ENCODE measurements at places on chromosomes 4 and X.

- no peak for DNase-seq
Observed at GRCh38 chrX:14027036-14027435, 2.7 kb downstream of the GEMIN8 start.

- DNase-seq: no peak
Observed at GRCh38 chrX:148417934-148418333, 82.5 kb upstream of the AFF2 start.

- no peak for DNase-seq
Observed at GRCh38 chr4:64272432-64272831, 136.8 kb downstream of the TECRL start.

- no peak for DNase-seq
Observed at GRCh38 chrX:57353472-57354132, 67.1 kb downstream of the FAAH2 start.

DNA sequence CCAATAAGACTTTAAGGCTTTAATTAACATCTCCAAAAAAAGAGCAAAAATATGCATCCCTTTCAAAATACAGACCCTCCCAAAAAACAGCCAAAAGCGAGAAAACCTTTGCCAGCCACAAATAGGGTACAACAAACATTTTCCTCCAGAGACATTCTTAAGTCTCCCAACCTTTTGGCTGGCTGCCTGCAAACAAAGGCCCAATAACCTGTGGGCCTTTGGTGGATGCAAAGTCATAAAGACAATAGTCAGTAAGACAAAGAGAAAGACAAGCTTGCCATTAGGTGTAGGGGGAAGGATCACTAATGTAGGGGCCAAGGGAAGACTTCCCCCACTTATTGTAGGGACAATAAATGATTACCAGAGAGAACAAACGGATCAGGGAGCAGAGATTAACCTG, 215.5 kb upstream of the ZFP42 start:
- DNase-seq: no peak

DNA sequence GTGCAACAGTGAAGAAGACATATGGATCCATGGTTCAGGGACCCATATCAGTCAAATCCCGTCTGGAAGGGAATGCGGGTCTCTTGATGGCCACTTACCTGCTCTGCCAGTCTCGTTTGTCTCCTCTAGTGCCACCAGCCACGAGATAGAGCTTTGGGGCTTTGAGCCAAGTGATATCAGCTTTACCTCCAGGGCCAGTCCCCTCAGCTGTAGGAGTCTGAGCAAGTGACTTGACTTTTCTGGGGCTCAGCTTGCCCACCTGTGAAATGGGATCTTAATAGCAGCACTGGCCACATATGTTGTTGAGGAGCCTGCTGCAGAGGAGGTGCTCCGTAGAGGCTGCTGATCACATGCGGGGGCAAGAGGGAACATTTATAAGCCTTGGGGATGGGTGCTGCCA, 1.2 kb downstream of the SLC2A9 start:
- DNase-seq: no peak

DNA sequence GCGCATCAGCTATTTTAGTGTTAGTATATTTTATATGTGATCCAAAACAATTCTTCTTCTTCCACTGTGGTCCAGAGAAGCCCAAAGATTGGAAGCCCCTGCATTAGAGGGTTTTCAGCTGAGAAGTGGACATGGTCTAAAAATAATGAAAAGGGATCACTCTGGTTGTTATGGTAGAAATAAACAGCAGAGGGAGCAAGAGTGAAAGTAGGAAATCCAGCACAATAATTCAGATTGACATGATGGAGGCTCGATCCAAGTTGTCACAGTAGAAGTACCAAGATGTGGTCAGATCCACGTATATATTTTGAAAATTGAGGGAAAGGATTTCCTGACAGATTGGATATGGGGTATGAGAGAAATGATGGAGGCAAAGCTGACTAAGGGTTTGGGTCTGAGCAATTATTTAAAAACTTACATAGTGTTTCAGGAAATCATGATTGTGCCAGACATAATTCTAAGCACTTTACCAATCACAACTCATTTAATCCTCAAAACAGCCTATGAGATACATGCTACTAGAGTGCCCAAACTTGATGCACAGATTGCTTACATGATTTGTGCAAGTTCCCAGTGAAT, 17.0 kb upstream of the TMEM144 start:
- peak; percentile 81 for DNase-seq

GRCh38 chr4:123821861-123822260, 425.3 kb downstream of the SPRY1 start:
- DNase-seq: no peak

DNA sequence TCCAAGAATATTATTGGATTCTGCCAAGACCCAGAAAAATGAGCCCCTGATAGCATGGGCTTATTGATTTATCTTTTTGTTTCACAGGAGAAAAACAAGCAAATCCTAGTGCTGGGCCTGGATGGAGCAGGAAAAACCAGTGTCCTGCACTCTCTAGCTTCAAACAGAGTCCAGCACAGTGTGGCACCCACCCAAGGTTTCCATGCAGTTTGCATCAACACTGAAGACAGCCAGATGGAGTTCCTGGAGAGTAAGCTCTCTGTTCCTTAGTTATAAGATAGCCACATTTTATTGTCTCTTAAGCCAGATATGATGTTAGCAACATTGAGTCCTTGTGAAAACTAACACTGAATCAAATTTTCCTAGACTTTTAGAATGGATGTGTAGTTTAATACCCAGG, 5.5 kb downstream of the ARL9 start:
- DNase-seq: no peak

DNA sequence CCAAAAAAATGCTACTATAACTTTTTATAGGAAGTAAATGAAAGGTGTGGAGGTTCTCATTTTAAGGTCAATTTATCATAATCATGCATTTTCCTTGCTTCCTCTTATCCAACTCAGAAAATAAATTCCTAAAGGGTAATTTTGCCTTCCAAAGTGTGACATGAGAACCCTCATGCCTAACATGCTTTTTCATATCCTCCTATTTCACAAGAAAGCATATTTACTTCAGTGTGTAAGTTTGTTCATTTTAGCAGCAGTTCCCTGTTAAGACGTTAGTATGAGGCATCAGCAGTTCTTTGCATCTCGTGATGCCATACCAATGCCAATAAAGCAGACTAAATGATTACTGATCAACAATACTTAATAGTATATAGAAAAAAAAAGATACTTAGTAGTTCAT, 18.4 kb downstream of the WDFY3 start:
- no peak for DNase-seq

DNA sequence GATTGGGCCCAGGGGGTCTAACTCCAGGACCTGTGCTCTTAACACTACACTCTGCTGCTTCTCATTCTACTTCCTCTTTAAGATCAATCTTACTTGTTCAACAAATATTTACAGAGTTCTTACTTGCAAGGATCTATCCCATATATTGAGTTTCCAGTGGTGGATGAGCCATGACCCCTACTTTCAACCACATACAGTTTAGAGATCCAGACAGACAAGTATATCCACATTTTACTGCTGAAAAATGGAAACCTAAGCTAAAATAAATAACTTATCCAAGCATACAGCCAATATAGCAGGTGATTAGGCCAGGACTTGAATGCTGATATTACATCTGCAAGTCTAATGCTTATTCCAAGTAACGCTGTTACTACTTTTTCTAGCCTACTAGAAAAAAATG, 18.7 kb downstream of the TMEM150C start:
- no peak for DNase-seq

DNA sequence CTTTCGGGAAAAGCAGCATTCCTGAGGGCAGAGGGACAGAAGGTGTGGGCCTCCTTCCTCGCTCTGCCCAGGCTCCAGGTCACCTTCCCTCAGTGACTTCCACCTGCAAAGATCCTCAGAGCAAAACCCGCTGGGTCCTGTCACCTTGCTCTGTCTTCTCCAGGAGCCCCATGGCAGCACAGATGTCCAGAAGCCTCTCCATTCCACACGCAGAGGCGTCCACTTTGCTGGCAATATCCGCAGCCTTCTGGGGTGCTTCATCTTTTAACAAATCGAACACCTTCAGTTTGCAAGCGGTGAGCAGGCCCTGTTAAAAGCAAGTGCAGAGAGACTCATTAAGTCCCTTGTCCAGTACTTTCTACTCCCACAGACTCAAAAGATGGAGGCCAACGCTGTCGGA, 27.3 kb downstream of the ASMTL start:
- no peak for DNase-seq

DNA sequence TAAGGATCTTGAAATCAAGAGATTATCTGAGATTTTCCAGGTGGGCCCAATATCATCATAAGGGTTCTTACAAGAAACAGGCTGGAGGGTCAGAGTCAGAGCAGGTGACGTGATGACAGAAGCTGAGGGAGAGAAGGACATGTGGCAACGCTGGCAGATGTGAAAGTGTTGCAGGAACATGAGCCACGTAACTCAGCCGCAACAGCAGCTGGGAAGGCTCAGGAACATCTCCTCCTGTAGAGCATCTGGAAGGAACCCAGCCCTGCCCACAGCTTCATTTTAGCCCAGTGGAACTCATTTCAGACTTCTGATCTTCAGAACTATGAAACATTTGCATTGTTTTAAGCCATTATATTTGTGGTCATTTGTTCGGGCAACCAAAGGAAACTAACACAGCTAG, 156.3 kb upstream of the VEGFC start:
- DNase-seq: no peak

- DNase-seq: no peak
Observed at GRCh38 chr4:110198049-110198434, 373 bp downstream of the ELOVL6 start.

DNA sequence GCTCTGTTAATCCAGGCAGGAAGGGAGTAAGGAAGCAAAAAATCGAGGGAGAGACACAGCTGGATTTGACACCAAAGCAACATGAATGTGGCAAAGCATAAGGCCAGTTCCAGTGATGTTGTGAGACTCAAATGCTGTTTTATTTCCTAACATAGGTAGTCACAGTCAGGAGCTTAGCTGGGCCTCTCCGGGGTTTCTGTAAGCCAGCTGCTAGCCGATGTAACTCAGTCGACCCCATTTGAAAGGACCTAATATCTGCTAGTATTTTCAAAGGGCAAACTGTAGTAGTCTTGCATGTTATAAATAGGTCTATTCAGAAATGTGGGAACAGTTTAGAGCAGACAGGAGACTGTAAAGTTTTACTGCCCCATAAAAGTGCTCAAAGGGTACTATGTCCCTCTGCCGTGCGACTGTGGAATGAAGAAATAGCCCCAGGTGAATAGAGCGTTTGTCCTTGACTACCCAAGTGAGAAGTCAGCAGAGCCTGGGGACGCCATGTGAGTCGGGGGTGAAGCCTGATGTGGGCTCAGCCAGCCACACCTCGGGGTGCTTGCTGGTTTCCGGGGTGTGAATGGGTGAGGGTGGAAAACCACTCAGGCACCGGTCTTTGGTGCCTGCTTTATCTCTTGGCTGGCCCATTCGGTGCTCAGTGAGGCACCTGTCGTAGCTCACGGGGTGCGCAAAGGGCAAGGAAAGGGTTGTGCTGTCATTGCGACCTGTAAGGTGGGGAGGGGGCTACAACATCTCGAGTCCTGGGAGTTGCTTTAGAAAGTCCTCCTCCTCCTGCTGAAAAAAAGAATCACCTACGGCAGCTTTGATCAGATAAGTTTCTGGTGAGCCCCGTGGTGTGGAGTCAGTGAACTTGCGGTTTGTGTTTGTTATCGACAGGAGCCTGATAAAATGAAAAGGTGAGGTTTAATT, 745 bp downstream of the TRIM2 start:
- DNase-seq: no peak

- DNase-seq: peak; percentile 67
Observed at GRCh38 chrX:9882669-9883446, 84.3 kb upstream of the CLDN34 start.

- DNase-seq: no peak
Observed at GRCh38 chr4:150510176-150510865, 71.6 kb upstream of the MAB21L2 start.

GRCh38 chrX:70226687-70227086, 7.8 kb upstream of the AWAT1 start:
- DNase-seq: no peak

GRCh38 chr4:110635163-110635865, 12.4 kb upstream of the PITX2 start:
- DNase-seq: no peak

DNA sequence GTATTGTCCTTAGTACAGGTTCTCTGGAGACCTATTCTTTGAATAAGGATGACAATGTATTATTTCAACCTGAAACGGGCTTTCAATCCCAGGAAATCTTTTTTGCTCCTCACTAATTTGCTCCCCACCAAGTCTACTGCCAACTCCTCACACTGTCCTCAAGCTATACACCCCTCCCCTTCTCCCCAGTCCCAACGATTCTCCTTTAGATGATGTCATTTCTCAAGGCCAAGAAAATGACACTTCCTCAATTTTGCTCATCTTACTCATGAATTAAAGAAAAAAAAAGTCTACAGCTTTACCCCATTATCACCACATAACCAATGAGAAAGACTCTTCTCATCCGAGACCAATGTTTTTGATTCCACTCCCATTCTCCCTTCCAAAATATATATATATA, 20.6 kb downstream of the AP1S2 start:
- peak; percentile 71 for DNase-seq

- DNase-seq: no peak
Observed at GRCh38 chr4:76894537-76895255, 3.2 kb downstream of the SOWAHB start.

GRCh38 chr4:6753103-6753560, 29.4 kb upstream of the KIAA0232 start:
- no peak for DNase-seq

GRCh38 chr4:136742333-136742732, 790.0 kb downstream of the PCDH18 start:
- DNase-seq: peak; percentile 77

- DNase-seq: peak; percentile 80
Observed at GRCh38 chr4:118905566-118905965, 16.9 kb downstream of the SYNPO2 start.

DNA sequence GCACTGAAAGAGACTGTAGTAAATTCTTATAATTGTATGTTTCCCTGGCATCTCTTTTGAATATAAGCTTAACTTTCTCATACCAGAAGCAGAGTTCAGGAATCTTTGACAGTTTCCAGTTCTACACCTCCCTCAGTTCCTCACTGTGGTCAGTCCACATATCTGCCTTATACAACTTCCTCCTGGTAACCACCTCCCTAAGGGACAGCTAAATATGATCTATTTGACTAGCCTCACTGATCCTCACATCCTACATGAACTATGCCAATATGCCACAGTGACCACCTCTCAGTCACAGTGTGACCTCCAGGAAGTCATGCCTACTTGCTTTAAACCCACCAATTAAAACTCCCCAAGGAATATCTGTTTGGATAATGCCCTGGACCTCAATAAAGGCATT, 51.6 kb upstream of the HDAC8 start:
- DNase-seq: peak; percentile 40

Data from OCI-M1 (cell line).